ENCODE measurements at places on chromosomes 16 and 17. TPM values are rescaled to one million over a fixed set of nuclear protein-coding genes. Genes with fewer than 3 reads are reported as not detected.

The TBC1D28 gene
- total RNA-seq: not detected

The DPEP3 gene
- total RNA-seq: not detected

The SLC16A5 gene
- 42.7 TPM for total RNA-seq

The KRT27 gene
- total RNA-seq: not detected

The INCA1 gene
- total RNA-seq: 1.3 TPM

The PRR35 gene
- not detected for total RNA-seq

The NPIPB9 gene
- 7.1 TPM for total RNA-seq

DNA sequence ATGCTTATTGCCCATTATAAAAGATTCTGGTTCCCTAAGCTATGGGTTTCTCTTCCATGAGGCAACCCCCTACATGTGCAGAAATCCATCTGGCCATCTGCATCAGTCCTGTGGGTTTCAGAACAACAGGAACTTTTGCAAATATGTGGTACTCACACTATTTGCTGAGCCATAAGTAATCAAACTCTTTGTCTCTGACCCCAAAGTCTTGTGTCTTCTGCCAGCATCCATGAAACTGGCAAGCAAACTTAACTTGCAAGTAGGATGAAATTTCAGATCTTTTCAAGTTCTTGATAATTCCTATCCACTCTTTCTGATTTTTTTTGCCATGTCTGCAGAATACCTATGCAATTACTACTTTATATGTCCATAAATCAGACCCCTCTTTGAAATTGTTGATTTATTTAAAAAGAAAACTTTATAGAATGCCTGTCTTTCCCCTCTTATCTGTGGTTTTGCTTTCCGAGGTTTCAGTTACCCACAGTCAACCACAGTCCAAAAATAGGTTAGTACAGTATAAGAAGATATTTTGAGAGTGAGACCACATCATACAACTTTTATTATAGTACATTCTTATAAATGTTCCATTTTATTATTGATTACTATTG, 158.4 kb upstream of the IRX3 start:
- no peak overlapping the region for H3K4me3 ChIP-seq
- H3K4me1 ChIP-seq: no peaks in the 10 kb centered on the region
- DNase-seq: no peak

GRCh38 chr17:11825572-11826209, 171.6 kb downstream of the ZNF18 start:
- H3K36me3 ChIP-seq: no peaks in the 10 kb centered on the region
- no peaks in the 10 kb centered on the region for H3K27me3 ChIP-seq
- DNase-seq: no peak
- no peak overlapping the region for H3K27ac ChIP-seq
- no peak overlapping the region for H3K4me3 ChIP-seq

GRCh38 chr16:81635063-81635937, 143.8 kb upstream of the PLCG2 start:
- H3K36me3 ChIP-seq: no peaks in the 10 kb centered on the region
- no peak overlapping the region for H3K27ac ChIP-seq
- no peak overlapping the region for H3K4me3 ChIP-seq
- H3K4me1 ChIP-seq: peaks cover 40% of the 10 kb centered on the region
- no peak for DNase-seq
- H3K27me3 ChIP-seq: no peaks in the 10 kb centered on the region

DNA sequence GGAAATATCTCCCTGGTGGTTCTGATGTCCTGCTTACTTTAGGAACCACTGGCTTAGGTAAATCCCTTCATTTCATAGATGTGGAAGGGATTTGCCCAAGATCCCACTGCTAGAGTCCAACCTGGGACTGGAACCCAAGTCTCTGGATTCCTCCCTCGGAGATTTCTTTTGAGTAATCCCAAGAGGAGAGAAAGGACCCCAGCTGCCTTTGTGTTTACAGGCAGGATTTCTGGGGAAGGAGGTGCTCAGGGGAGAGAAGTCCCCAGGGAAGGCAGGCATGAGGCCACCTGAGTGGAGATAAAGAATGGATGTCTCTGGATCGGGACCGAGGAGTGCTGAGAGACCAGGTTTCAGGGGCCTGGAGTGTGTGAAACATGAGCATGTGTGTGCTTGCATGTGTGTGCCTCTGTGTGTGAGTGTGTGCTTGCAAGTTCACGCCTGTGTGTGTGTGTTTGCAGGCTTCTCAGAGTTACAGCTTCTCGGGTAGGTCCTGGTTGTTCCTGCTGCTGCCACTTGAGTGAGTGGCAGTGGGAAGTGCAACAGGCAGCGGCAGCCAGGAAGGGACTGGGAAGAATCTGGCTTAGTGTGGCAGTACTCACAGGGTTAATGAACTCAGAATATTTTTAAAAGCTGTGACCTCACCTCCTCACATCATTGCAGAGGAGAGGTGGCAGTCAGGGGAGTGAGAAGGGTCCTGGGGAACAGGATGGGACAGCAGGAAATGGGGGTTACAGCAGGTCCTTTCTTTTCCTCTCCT, 2.2 kb downstream of the KCNH6 start:
- H3K36me3 ChIP-seq: no peaks in the 10 kb centered on the region
- DNase-seq: no peak
- H3K4me1 ChIP-seq: peaks cover 10% of the 10 kb centered on the region
- H3K27me3 ChIP-seq: no peaks in the 10 kb centered on the region
- no peak overlapping the region for H3K4me3 ChIP-seq
- H3K27ac ChIP-seq: no peak overlapping the region

DNA sequence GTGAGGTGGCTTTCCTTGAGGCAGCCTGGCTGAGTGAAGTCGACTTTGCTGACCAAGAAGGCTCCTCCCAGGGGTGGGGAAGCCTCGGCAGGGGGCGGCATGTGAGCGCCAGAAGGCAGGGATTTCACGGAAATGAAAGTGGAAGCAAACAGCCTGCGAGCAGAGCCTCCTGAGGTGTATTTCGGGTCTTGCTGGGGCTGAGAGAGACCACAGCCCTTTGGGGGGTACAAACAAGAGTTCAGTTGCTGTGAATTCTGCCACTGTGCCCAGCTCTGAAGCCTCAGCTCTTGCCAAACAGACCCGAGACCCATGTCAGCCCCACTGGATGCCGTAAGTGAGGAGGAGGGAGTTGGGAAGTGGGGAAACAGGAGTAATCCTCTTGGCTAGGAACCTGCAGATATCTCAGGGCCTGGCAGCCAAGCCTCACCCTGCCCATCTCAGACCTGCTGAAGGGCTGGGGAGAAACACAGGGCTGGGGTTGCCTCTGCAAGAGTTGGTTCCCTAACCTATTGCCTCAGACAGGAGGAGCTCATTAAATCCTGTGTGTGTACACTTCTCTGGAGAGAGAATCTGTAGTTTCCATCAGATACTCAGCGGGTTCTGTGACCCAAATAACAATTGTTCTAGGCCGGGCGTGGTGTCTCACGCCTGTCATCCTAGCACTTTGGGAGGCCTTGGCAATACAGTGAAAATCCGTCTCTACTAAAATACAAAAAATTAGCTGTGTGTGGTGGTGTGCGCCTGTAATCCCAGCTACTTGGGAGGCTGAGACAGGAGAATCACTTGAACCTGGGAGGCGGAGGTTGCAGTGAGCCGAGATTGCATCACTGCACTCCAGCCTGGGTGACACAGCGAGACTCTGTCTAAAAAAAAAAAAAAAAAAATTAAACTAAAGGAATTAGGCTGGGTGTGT, at the start of gene IFI35:
Gene IFI35 (plus strand): TSS at position 146 of the 913 bp plus-strand sequence. CDS start 164 bp downstream, at position 310.
- H3K4me3 ChIP-seq: peak within 1 kb of the TSS; percentile 70
- peaks cover 18% of the 10 kb centered on the region for H3K4me1 ChIP-seq
- H3K27ac ChIP-seq: peak within 1 kb of the TSS; percentile 91
- DNase-seq: peak; percentile 90
- H3K27me3 ChIP-seq: no peaks in the 10 kb centered on the region

GRCh38 chr17:63699638-63700527, at the start of gene LIMD2:
Gene LIMD2 (minus strand): TSS chr17:63700125. CDS start chr17:63699298, 827 bp downstream.
- peaks cover 73% of the 10 kb centered on the region for H3K4me1 ChIP-seq
- H3K4me3 ChIP-seq: peak within 1 kb of the TSS; percentile 71
- H3K36me3 ChIP-seq: no peaks in the 10 kb centered on the region
- H3K27me3 ChIP-seq: no peaks in the 10 kb centered on the region
- DNase-seq: peak; percentile 84
- peak within 1 kb of the TSS; percentile 72 for H3K27ac ChIP-seq

DNA sequence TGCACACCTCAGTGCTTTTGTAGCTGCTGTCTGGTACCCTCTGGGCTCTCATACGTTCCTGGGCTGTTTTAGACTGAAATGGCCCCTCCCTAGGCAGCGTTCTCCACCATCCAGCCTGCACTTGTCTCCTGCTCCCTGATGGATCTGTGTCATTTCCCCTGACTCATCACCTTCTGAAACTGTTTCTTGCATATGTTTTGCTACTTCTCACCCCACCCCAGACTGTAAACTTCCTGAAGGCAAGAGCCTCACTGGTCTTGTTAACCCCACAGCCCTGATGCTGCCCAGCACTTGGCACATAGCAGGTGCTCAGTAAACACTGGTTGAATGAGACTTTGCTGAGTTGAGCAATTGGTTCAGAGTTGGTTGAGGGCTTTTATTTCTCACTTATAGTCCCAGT, 78.7 kb downstream of the CRISPLD2 start:
- H3K4me3 ChIP-seq: no peak overlapping the region
- no peak overlapping the region for H3K27ac ChIP-seq
- peaks cover 94% of the 10 kb centered on the region for H3K36me3 ChIP-seq
- no peak for DNase-seq
- H3K27me3 ChIP-seq: no peaks in the 10 kb centered on the region

DNA sequence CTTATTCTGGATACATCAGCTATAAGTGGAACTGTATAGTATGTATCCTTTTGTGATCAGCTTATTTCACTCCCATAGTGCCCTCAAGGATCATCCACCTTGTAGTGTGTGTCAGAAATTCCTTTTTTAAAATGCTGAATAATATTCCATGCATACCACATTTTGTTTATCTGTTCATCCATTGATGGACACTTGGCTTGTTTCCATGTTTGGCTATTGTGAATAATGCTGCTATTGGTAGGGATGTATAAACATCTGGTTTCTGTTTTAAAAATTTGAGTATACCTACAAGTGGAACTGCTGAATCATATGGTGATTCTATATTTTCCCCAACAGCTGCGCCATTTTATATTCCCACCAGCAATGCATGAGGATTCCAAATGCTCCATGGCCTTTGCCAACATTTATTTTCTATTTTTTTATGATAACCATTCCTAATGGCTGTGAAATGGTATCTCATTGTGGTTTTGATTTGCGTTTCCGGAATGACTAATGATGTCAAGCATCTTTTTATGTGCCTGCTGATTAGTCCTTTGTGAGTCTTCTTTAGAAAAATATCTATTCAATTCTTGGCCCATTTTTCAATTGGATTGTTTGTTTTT, 11.6 kb downstream of the RCVRN start:
- no peak overlapping the region for H3K27ac ChIP-seq
- no peak overlapping the region for H3K4me3 ChIP-seq
- peaks cover 5% of the 10 kb centered on the region for H3K27me3 ChIP-seq
- DNase-seq: no peak

GRCh38 chr17:82355770-82356427, 3.1 kb upstream of the TEX19 start:
- H3K27me3 ChIP-seq: peaks cover 44% of the 10 kb centered on the region
- no peaks in the 10 kb centered on the region for H3K36me3 ChIP-seq
- peak; percentile 49 for DNase-seq

DNA sequence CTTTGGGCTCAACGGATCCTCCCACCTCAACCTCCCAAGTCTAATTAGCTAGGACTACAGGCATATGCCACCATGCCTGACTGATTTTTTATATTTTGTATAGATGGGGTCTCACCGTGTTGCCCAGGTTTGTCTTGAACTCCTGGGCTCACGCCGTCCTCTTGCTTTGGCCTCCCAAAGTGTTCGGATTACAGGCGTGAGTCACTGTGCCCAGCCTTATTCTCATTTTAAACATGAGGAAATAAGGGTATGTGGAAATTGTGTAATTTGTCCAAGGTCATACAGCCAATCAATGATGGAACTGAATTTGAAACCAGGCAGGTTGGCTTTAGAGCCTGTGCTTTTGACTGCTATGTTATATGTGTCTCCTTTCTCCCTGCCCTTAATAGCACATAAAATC, 27.4 kb upstream of the AQP8 start:
- H3K4me1 ChIP-seq: no peaks in the 10 kb centered on the region
- no peaks in the 10 kb centered on the region for H3K36me3 ChIP-seq
- no peak for DNase-seq
- H3K27me3 ChIP-seq: no peaks in the 10 kb centered on the region
- H3K27ac ChIP-seq: no peak overlapping the region

DNA sequence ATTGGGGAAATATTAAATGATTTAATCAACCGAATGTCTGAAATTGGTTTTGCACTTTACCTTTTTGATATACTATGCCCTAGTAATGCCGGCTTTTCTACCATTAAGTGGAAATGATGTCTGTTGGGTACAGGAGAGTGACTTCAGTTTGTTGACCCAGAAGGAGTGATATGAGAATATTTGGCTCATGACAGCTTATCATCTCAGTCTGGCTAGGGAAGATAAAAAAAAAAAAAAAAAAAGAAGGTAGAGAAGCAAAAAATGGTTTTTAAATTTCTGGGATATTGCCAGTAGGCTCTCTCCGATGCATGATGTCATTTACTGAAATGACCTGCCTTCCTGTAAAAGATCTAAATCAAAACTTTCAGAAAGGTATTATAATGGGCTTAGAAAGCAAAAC, 69.0 kb downstream of the CNTNAP4 start:
- H3K4me1 ChIP-seq: no peaks in the 10 kb centered on the region
- no peak for DNase-seq
- H3K27me3 ChIP-seq: no peaks in the 10 kb centered on the region
- no peaks in the 10 kb centered on the region for H3K36me3 ChIP-seq
- H3K4me3 ChIP-seq: no peak overlapping the region

DNA sequence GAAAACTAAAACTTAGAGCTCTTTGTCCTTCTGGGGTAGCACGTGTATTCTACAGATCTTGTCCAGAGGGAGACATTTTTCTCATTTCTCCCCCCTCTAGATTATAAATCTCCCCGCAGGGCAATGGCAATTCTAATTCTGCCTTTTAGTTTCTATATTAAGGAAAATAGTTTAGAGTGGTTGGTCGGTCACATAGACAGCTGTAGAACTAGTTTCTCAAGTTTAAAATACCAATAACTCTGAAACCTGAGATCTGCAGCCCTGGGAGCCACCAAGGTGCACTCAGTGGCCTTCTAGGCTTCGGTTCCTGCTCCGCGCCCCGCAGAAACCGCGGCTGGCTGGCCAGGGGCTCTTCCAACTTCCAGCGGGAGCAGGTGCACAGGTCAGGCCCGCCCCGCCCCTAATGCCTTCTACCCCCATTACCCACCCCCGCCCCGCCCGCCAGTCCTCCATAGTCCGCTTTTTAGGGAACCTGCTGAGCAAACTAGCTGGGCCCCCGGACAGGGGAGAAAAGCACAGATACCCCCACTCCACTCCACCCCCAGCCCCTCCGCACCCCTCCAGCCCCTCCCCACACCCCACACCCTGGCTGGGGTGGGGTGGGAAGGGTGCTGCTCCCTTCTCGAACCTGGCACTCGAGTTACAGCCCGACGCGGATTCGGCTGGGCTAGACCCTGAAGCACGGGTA, 431 bp downstream of the SLFN11 start:
- peak overlapping the region; percentile 52 for H3K4me3 ChIP-seq
- no peaks in the 10 kb centered on the region for H3K27me3 ChIP-seq
- peaks cover 27% of the 10 kb centered on the region for H3K4me1 ChIP-seq
- peak overlapping the region; percentile 95 for H3K27ac ChIP-seq
- peak; percentile 32 for DNase-seq
- no peaks in the 10 kb centered on the region for H3K36me3 ChIP-seq

DNA sequence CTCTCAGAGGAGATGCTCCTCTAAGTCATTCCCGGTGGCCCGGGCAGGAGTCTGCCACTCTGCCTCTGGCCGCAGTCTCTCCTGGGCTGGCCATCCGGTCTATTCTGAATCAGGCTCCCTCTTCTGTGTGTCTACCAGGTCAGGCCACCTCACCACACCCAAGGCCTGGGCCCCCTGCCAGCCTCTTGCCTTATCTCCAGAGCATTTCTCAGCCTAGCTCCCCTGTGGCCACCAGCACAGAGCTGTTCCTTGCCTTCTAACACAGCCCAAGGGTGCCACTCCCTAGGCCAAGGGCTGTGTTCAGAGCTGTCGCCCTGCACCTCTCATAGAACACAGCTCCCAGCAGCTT, 55.3 kb downstream of the MYO18A start:
- H3K4me3 ChIP-seq: no peak overlapping the region
- peak overlapping the region; percentile 65 for H3K27ac ChIP-seq
- H3K4me1 ChIP-seq: peaks cover 23% of the 10 kb centered on the region
- H3K27me3 ChIP-seq: no peaks in the 10 kb centered on the region
- DNase-seq: peak; percentile 96
